ENCODE measurements at places on chromosomes 11 and 22. TPM values are rescaled to one million over a fixed set of nuclear protein-coding genes. Genes with fewer than 3 reads are reported as not detected.

The SYT9 gene
- 0.16 TPM for total RNA-seq

GRCh38 chr11:32466279-32466915 is 31.1 kb upstream of the WT1 start:
- H3K4me1 ChIP-seq, result no peaks in the 10 kb centered on the region
- no peaks in the 10 kb centered on the region for H3K36me3 ChIP-seq
- no peak overlapping the region for H3K4me3 ChIP-seq
- DNase-seq, result no peak
- no peaks in the 10 kb centered on the region for H3K27me3 ChIP-seq

DNA sequence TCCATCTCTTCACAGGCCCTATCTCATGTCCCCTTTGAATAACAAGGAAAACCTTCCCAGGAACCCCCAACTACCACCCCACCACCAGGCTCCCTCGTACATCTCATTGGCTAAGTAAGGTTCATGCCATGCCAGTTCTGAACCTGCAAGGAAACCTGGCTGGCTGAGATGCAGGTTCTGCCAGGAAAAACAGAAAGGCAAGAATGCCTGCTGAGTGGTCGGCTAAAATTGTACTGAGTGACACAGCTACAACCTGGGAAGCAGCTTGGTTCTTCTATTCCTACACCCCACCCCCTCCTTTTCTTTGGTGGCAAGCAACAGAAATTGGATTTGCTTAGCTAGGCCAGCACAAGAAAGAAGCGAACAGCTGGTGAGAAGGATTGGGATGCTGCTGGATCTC is 36.1 kb upstream of the TSPAN18 start:
- H3K36me3 ChIP-seq, result no peaks in the 10 kb centered on the region
- H3K4me1 ChIP-seq, result no peaks in the 10 kb centered on the region

- no peak for DNase-seq
- H3K27ac ChIP-seq, result no peak overlapping the region
- H3K4me3 ChIP-seq, result no peak overlapping the region
- no peaks in the 10 kb centered on the region for H3K36me3 ChIP-seq
- H3K27me3 ChIP-seq, result no peaks in the 10 kb centered on the region
- H3K4me1 ChIP-seq, result peaks cover 13% of the 10 kb centered on the region
Observed at GRCh38 chr11:113202431-113202830, 112.0 kb upstream of the TTC12 start.

The TRIM6 gene
- total RNA-seq, result 4.6 TPM

DNA sequence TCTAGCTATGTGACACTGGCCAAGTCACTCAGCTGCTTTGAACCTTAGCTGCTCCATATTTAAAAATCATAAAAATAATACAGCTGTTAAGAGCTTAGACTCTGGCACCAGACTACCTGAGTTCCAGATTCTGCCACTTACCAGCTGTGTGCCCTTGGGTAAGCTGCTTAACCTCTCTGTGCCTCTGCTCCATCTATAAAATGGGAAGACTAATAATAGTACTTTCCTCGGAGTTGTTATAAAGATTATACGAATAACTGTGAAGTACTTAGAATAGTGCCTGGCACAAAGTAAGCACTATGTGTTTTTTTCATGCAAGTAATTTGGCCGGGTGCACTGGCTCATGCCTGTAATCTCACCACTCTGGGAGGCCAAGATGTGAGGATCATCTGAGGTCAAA is 1.4 kb downstream of the HDHD5 start:
- no peak for DNase-seq
- no peak overlapping the region for H3K27ac ChIP-seq
- no peaks in the 10 kb centered on the region for H3K36me3 ChIP-seq

DNA sequence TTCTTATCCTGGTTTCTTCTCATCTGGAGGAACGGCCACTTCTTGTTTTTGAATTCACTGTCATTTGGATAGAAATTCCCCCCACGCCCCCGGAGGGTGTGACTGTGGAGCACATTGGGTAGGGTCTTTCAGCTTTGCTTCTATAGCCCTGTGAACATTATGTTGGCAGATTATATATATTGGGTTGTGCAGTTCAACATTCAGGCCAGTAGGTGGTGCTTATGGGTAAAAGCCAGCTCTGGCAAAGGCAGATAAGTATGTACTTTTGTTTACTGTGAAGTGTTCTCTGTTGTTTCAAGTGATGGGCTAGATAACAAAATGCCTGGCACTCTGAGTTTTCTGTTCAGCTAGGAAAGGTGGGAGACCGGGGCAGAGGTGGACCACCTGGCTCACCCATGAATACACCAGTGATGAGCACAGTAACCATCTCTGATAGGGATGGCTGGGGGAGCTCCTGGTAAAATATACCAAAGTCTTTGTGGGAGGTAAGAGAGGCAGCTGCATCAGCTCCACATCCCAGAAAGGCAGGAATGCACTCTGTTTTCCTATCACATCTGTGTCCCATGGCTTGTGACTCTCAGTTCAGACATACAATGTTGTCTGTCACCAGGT is 1348.2 kb upstream of the RAG2 start:
- H3K4me3 ChIP-seq, result no peak overlapping the region
- no peaks in the 10 kb centered on the region for H3K27me3 ChIP-seq
- DNase-seq, result no peak
- no peak overlapping the region for H3K27ac ChIP-seq
- H3K4me1 ChIP-seq, result no peaks in the 10 kb centered on the region

DNA sequence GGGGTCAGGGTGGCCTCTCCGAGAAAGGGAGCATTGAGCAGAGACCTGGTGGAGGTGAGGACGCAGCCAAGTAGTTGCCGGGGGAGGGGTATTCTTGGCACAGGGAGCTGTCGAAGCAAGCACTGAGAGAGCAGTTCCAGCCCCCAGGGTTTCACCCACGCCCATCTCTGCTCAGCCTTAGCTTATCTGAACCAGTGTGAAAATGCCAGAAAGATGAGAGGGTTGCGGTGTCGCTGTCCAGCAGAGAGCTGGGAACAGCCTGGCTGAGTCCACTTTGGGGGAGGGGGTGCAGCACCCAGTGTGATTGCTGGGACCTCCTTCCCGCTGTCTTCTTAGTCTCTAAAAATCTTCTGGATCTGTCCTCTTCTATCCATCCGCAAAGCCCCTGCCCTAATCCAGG is 123.3 kb upstream of the TBCEL start:
- H3K27ac ChIP-seq, result no peak overlapping the region
- no peaks in the 10 kb centered on the region for H3K4me1 ChIP-seq
- H3K4me3 ChIP-seq, result no peak overlapping the region
- H3K27me3 ChIP-seq, result no peaks in the 10 kb centered on the region
- DNase-seq, result no peak

The TYMP gene
- total RNA-seq, result 23.0 TPM
